ENCODE measurements at places on chromosomes 2 and 18.

- DNase-seq = no peak
Observed at GRCh38 chr2:206229642-206230041, 44.8 kb upstream of the ZDBF2 start.

- DNase-seq = no peak
Observed at GRCh38 chr2:181483876-181484275, 26.7 kb downstream of the ITGA4 start.

DNA sequence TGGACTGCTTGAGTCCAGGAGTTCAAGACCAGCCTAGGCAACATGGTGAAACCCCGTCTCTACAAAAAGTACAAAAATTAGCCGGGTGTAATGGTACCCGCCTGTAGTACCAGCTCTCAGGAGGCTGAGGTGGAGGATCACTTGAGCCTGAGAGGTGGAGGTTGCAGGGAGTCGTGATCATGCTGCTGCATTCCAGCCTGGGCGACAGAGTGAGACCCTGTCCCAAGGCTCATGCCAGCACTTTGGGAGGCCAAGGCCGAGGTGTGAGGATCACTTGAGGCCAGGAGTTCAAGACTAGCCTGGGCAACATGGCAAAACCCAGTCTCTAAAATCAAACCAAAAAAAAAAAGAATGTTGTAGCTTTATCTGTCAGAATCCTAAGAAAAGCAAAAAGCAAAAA lies 25.4 kb downstream of the SMC6 start:
- no peak for DNase-seq

DNA sequence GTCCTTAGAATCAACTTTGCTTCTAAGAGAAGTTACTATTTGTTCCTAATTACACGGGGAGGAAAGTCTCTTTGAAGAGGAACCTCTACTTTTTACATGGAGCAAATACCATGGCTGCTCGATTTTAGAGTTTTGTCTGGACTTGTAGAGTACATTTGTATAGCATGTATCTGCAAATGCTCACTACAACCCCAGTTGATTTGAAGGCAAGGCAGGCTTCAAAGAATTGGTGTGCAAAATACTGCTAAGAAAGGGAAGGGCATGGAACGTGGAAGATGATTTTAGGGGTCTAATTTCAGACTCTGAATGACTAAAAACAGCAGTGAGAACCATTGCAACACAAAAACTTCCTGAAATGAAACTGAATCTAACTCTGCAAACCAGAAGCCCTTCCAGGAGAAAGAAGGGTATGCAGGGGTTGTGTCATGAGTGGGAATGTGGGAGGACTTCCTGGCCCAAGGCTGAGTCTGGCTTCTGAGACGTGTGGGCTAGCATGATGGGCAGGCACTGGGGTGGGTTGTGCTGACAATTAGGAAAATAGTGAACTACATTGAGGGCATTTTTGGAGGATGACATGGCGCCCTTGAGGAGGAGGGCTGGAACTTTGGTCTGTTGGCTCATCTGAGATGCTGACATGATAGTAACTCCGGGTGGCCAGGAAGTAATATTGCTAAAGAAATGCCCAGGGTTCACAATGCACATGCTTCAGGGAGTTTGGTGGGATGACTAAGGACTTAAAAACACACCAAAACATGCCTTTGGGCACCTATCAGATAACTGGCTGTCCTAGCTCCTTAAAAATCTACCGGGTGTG lies 18.9 kb upstream of the IL1R2 start:
- no peak for DNase-seq

DNA sequence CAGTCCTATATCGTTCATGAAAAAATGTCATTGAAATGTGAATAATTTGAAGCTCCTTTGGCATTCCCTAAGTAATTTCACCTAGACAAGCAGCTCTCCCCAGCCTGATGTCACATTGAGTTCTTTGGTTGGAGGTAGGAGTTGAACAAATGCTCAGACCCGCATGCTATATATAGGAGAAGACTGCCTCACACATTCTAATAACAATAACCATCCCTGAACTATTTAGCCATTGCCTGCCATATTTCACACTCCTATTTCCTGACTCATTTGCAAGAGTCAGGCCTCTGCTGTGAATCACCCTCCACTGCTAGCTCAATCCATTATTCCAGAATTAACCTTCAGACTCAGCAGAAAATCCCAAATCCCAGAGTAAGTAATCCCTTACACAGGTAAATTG lies 256.6 kb upstream of the ACVR2A start:
- DNase-seq = no peak

DNA sequence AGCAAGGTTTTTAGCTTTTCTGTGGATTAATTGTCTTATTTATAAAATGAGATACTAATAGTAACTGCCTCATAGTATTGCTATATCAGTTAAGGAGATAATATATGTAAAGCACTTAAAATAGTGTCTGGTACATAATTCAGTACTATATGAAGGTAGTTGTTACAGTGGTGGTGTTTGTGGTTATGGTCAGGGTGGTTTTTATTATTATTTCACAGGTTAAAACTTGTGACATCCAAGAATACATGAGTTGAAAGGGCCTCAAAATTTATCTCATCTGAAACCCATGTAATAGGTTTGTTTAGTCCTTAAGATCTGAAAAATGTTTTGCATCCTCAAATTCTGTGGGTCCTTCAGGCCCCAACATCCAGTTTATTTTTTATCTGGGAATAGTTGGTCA lies 369.5 kb upstream of the LRATD1 start:
- DNase-seq = no peak

GRCh38 chr2:170685591-170685990 lies 29.5 kb upstream of the SP5 start:
- DNase-seq = no peak

DNA sequence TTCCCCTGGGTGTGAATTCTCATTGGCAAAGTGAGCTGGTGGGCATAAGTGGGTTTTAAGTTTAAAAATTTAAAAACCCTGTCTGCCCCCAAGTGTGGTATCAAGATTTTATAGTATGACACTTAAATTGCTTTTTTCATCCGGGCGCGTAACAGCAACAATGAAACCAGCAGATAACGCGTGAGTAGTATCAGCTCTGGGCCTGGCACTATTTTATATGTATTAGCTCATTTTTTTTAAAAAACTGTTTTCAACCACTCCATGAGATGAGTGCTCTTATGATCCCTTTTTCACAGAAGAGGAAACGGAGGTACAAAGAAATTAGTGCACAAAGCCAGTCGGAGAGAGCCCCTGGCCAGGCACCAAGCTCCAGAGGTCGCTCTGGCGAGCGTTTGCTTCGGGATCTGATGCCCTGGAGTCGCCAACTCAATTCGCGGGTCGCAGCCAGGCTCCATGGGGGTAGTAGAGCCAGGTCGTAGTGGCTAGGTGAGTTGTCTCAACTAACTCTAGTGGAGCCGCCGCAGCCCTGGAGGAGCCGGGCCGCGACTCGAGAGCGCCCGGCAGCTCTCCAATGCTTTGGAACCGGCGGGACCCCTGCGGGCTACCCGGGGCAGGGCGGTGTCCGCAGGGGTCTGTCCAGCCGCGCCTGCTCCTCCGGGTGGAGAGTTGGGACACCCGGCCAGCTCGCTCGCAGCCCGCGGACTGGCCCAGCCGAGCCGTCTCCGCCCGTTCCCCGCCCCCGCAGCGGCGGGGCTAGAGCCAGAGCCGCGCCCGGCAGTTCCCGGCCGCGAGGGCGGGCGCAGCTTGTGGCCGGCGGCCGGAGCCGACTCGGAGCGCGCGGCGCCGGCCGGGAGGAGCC lies at the start of gene IL1R1:
Gene IL1R1, plus strand, starts transcription at position 777 of the 859 bp plus-strand sequence. CDS start 14,979 bp downstream, outside the sequence.
- DNase-seq = no peak

GRCh38 chr18:36688020-36688965 lies 140.5 kb downstream of the TPGS2 start:
- peak; percentile 44 for DNase-seq

GRCh38 chr18:12838178-12838634 lies 45.8 kb downstream of the PTPN2 start:
- DNase-seq = no peak

DNA sequence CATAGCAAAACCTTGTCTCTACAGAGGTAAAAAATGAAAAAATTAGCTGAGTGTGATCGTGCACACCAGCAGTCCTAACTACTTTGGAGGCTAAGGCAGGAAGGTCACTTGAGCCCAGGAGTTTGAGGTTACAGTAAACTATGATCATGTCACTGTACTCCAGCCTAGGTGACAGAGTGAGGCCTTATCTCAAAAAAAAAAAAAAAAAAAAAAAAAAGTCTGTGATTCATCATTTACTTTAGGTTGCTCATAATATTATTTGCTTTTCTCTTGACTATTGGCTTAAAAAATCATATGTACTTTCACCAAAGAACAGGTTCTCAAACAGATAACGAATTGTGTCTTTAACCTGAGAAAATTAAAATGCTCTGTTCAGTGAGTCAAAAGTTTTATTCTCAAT lies 129.1 kb downstream of the MYO3B start:
- no peak for DNase-seq

GRCh38 chr2:61135510-61135909 lies 26.5 kb upstream of the C2orf74 start:
- no peak for DNase-seq

- no peak for DNase-seq
Observed at GRCh38 chr18:22254088-22254487, 84.7 kb downstream of the GATA6 start.

DNA sequence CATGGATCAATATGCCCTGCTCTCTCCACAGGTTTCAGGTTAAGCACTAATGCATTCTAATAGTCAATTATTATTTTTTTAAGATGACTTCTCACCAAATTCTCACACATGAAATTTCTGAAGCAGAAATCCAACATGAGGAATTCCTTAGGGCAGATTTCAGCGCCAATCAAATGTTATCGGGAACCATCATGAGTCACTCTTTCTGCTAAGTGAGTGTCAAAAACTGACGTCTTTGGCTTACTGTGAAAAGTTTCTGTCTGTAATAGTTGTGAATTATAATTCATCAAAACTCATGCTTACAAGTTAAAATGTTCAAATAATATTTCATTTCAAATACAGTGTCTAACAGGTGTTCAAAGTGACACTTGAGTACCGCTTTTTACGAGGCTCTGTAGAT lies 1038.6 kb downstream of the SOCS6 start:
- no peak for DNase-seq

- no peak for DNase-seq
Observed at GRCh38 chr18:31486165-31486564, 11.8 kb upstream of the DSG2 start.

DNA sequence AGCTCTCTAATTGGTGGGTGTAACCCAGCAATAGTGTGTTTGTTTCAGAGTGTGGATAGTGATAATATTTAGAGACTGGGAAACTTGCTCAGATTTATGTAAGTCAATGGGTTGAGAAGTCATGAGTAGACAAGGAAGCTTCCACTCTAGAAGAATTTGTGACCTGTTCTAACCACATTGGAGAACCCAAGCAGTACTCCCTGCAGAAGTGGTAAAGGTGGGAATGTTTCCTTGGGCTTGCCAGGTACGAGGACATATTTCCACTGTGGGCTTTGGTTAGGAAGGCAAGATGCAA lies 350.4 kb downstream of the THSD7B start:
- no peak for DNase-seq

DNA sequence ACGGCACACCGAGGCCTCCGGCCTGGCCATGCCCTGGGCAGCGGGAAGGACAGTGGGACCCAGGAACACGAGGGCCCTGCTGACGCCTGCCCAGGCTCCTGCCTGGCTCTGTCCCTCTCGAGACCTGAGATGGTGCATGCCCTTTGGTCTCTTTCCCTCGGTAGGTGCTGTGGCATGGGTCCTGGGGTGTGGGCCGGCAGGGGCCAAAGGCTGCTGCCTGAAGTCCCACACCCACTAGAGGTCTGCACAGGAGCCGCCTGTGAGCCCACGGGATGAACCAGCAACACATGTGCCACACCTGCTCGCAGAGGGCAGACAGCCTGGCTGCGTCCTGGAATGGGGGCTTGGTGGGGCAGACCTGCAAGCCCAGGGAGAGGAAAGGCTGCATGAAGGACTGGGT lies 73.3 kb downstream of the NDUFA10 start:
- no peak for DNase-seq

DNA sequence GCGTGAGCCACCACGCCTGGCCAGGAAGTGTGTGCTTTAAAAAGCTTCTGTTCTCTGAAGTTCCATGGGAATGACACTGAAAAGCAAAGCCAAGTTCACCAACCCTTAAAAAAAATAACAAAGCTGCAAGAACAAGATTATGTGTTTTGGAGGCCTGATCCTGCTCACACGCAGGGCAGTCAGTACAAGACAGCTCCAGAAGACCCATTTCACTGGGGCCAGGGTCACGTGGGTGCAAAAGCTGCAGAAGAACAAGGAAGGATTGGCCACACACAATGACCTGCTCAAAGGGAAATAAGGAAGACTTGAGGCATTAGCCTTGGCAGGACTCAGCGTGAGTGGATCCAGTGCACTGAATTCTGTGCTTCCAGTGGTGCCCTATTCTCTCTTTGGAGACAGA lies 187.9 kb downstream of the NCK2 start:
- no peak for DNase-seq

- no peak for DNase-seq
Observed at GRCh38 chr2:112244854-112245253, 10.0 kb downstream of the ZC3H8 start.

DNA sequence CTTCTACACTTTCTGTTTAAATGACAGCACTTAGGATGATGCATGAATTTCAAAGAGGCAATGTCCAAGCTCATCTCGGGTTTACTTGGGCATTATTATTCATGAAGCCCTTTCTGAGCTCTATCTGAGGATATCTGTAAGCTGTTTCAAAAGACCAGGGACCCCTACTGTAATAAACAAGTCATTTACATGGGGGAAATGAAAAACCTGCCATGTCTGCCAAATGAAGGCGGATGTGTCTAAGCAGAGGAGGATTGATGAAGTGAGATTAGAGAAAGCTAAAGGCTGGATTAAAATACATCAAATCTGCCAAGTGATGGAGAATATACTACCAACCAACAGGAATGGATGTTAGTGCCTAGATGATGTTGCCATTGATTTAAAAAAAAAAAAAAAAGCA lies 64.5 kb downstream of the SUCLG1 start:
- no peak for DNase-seq

- no peak for DNase-seq
Observed at GRCh38 chr2:67445652-67446268, 48.6 kb downstream of the ETAA1 start.

DNA sequence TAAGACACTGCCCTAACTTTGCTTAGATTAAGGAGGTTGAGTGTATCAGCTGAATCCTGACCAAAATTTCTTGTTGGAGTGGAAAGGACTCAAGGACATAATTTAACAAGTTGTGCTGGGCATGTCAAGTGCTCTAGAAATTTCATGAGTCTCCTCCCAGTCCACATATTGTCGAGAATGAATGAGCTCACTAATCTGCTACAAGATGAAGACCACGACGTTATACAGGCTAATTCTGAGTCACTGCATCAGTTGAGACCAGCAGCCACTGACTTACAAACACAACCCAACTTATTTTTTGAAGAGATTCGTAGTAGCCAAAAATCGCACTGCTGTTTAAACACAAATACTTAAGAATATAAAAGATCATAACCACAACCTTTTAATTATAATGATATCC lies 28.7 kb upstream of the SLC8A1 start:
- no peak for DNase-seq

GRCh38 chr2:65754219-65754618 lies 321.8 kb upstream of the SPRED2 start:
- DNase-seq = no peak

DNA sequence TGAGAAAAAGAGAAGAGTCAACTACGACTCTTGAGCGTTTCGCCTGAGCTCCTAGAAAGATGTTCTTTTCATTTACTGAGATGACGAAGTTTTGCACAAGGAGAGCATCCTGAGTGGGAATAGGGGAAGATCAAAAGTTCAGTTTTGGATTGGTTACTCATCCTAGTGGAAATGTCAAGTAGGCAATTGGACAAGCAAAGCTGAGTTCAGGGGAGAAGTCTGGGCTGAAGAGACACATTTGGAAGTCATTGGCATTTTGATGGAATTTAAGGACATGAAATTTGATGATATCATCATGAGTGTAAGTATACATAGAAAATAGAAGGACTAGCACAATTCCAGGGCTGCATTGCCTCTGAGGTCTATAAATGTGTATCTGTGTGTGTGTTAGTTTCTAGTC lies 416.6 kb downstream of the RAD51AP2 start:
- DNase-seq = no peak
